ENCODE measurements at places on chromosomes 4 and X. TPM values are rescaled to one million over a fixed set of nuclear protein-coding genes. Genes with fewer than 3 reads are reported as not detected.

DNA sequence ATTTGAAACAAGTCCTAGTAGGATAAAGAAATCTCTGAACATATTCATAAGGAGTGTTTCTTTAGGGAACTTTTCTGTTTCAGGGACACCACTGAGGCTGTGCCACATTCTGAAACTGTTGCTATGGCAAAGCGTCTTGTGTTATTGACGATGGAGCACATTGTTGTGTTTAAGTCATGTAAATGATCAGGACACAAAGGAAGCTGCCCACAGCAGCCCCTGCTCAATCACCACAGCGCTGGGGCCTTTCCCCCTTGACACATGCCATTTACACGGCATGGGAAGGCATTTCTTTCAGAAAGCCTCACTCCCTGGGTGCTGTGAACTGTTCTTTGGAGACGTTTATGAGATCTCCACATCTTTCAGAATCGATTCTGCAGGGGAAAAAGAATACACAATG, 39.8 kb upstream of the MID1 start:
- no peaks in the 10 kb centered on the region for H3K4me1 ChIP-seq
- no peaks in the 10 kb centered on the region for H3K36me3 ChIP-seq
- no peak overlapping the region for H3K4me3 ChIP-seq

- peaks cover 21% of the 10 kb centered on the region for H3K4me1 ChIP-seq
- H3K27ac ChIP-seq: no peak overlapping the region
- DNase-seq: no peak
- no peaks in the 10 kb centered on the region for H3K27me3 ChIP-seq
- H3K36me3 ChIP-seq: no peaks in the 10 kb centered on the region
- H3K4me3 ChIP-seq: no peak overlapping the region
Observed at GRCh38 chr4:5955856-5956255, 62.4 kb downstream of the C4orf50 start.

- no peaks in the 10 kb centered on the region for H3K36me3 ChIP-seq
- DNase-seq: no peak
- no peak overlapping the region for H3K27ac ChIP-seq
- no peaks in the 10 kb centered on the region for H3K4me1 ChIP-seq
- H3K27me3 ChIP-seq: no peaks in the 10 kb centered on the region
- H3K4me3 ChIP-seq: no peak overlapping the region
Observed at GRCh38 chr4:2333916-2334644, 72.2 kb upstream of the MXD4 start.

- peaks cover 16% of the 10 kb centered on the region for H3K4me1 ChIP-seq
- no peaks in the 10 kb centered on the region for H3K27me3 ChIP-seq
- H3K27ac ChIP-seq: no peak overlapping the region
- H3K4me3 ChIP-seq: no peak overlapping the region
Observed at GRCh38 chrX:44992775-44993174, 119.8 kb downstream of the KDM6A start.

GRCh38 chrX:13033193-13033592, 11.2 kb downstream of the FAM9C start:
- no peak for DNase-seq
- no peaks in the 10 kb centered on the region for H3K36me3 ChIP-seq
- no peaks in the 10 kb centered on the region for H3K27me3 ChIP-seq
- no peak overlapping the region for H3K4me3 ChIP-seq
- no peak overlapping the region for H3K27ac ChIP-seq
- peaks cover 27% of the 10 kb centered on the region for H3K4me1 ChIP-seq

The SUPT20HL1 gene
- total RNA-seq: not detected

The CYLC1 gene
- total RNA-seq: not detected
